ENCODE measurements at places on chromosomes 3 and 15.
A peak's percentile ranks its signal among the peaks of the same experiment; 100 is the strongest.

DNA sequence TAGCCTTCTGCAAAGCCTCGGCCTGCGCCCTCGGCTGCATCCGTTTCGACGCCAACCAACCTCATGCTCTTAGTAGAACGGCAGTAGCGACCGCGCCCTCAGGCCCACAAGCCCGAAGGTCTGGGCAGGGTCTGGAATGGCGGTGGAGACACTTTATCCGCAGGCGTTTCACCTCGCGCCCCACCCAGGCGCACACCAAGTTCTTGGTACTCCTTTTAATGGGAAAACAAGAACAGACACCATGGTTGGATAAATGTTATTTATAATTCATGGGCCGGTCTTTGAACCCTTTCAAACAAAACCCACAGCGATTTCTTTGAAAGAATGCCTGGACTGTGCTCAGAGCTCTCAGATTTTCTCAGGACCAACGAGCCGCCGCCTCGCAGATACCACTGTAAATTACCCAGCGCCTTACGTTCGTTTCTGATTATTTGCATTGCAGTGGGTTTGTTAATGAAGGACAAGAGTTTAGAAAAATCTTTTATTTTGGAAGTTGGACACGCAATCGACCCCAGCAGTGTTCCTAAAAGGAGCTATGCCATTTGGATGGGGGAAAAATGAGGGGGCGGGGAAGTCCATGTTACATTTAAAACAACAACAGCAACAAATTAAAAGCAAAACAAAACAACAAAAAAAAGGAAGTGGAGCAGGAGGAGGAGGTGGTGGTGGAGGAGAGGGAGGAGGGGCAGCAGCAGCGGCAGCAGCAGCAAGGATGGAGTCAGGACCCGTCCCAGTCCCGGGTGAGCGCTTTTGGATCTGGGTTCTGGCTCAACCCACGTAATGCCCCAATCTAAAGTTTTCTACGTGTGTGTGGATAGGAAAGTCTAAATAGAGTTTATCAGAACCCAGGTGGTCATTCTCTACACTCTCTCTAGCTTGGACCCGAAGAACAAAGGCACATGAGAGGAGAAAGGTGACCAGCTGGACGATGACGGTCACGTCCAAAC is 993 bp upstream of the ISL2 start:
- DNase-seq, result no peak

DNA sequence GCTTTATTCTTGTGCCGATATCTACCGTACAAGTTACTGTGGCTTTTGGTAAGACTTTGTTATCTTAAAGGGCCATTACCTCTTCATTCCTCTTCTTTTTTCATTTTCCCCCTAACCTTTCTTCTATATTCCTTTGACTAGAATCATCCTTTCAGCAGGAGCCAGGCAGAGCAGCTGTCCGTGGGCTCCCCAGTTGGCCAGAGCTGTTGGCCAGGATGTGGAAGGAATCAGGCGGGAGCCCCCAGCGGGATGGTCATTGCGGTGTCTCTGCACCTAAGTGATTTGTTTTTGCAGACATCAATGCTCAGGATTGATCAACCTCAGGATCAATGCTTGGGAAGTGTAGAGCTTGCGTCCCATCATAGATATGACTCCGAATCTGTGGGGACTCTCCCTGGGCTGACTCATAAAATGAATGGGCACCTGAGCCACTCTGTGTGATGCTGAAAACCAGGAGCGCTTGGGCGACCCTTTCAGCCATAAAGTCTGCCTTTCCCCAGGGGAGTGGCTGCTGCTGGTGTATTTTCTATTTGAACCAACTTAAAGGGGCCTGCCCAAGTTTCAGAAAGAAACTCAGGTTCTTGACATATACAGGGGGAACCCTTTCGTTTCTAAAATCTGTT is 21.7 kb downstream of the APBA2 start:
- DNase-seq, result no peak

DNA sequence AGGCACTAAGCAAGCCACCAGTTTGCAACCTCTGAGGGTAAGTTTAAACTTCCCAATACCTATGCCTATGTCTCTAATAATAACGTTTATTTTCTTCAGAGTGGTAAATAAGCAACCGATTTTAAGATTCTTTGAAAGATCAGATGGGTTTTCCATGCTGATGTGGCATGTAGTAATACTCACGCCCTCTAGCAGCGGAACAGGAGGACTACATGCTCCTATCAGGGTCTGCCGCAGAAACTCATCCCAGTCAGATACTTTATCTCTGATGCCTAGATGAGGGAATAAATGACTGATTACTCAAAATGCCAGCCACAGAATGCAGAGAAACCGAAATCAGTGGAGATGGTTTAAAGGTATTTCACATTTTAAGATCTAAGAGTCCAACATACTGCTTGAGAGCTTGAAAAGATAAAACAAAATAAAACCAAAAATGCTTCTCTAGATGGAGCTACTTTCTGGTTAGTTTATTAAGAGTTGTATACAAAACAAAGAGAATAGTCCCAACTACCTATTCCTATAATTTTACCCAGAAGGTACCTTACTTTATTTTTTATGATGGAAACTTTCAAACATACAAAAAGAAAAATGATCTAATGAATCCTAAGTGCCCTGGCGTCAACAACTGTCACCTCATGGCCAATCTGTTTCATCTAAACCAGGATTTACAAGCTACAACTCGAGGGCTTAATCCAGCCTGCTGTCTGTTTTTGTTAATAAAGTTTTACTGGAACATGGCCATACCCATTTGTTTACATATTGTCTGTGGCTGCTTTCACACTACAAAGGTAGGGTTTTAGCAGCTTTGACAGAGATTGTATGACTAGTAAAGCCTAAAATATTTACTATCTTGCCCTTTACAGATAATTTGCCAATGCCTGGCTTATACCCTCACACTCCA is 37.5 kb upstream of the STIMATE start:
- peak; percentile 27 for DNase-seq

DNA sequence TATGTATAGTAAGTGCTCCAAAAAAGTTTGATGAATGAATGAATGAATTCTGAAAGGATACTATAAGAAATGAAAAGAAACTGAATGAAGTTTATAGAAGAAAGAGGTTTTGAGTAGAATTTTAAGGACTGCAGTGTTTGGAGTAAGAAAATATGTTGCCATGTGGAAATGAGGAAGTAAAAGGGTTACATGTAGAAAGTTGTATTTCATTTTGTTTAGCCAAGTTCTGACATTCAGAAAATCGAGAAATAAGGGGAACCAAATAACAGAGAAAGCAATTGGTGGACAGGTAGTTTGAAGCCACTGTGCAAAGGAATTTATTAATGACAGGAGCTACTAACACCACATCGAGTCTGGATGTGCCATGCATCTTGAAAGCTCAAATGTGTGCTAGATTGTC is 200.7 kb downstream of the SATB1 start:
- DNase-seq, result no peak

- DNase-seq, result no peak
These were observed 303.2 kb downstream of the CTNNB1 start for GRCh38 chr3:41502481-41502880.

DNA sequence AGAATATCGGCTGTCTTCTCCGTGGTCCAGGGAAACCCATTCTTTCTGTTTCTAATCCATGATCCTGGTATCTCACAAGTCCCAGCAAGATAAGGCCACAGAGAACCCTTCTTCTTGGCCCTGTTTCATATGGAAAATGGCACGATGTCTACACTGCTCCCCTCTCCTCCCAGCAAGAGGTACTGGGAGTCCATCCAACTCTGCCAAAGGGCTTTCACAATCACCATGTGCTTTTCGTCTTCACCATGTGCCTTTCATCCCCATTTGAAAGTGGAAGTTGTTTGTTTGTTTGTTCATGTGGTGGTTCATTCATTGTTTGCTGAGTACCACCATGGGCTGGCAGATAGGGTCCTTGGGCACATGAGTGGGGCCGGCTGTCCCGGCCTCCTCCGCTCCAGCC is 5.5 kb downstream of the ITIH3 start:
- DNase-seq, result no peak

DNA sequence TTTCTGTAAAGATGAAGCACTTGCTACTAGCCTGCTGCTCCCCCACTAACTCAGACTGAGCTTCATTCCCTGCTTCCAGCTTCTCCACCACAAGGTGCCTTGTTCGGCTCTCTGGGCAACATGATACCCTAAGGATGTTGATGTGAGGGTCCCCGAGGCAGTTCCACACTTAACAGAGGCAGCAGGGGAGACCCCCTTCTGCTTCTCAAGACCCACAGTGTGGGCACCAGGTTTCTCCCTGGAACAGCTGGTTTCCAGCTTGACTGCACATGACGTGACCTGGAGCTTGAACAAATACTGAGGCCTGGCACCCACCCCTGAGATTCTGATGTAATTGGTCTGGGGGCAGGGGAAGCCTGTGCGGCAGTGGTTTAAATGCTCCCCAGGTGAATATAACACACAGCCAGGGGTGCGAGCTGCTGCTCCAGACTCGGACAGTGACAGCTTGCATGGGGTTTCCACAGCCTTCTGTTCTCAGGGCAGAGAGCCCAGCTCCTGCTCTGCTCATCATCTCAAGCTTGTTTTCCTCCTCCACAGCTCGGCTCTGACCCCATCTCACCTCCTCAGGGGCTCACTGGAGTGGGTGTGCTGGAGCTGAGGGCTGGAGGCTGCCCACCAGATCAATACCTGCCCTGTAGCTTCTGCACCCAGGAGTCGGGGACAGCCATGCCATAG is 95.0 kb upstream of the HACD2 start:
- DNase-seq, result no peak

DNA sequence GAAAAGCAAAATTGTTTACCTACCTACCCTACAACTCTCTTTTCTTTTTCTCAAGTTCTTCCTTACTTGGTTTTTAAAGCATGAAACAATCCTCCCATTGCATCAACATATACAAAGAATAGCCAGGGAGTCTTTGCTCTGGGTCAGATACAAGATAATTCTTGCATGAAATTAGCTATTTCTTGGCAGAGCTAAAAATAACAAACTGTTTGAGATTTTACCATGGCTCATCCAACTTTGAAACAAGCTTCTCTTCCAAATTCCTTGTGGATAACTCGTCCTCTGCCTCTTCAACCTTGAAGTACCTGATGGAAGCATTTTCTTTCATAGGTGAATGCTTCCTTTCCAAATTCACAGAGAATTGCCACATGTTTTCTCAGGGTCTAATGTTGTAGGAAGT is 9.2 kb upstream of the CBLB start:
- no peak for DNase-seq

GRCh38 chr3:169662132-169662842 is 1.2 kb downstream of the MECOM start:
- DNase-seq, result peak; percentile 44

- DNase-seq, result no peak
These were observed 60.8 kb downstream of the RYK start for GRCh38 chr3:134189849-134190248.

- no peak for DNase-seq
These were observed 723.0 kb upstream of the BCHE start for GRCh38 chr3:166560253-166560652.

GRCh38 chr15:100932676-100933348 is 13.7 kb downstream of the LRRK1 start:
- no peak for DNase-seq

DNA sequence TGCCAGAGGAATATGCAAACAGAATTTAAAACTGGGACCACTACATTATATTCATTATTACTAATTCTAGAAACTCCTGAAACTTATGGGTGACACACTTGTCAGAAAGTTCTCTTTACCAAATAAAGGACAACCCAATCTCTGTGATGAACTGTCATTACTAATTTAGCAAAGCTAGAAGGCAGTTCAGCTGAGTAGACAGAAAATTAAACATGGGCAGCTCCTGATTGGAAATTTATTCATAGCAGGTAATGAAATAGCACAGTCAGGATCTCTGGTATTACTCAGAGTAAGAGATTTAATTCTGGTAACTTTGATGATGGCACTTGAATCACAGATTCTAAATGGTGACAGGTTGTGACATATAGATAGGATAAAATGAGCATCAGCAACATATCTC is 123.0 kb downstream of the GBE1 start:
- no peak for DNase-seq

DNA sequence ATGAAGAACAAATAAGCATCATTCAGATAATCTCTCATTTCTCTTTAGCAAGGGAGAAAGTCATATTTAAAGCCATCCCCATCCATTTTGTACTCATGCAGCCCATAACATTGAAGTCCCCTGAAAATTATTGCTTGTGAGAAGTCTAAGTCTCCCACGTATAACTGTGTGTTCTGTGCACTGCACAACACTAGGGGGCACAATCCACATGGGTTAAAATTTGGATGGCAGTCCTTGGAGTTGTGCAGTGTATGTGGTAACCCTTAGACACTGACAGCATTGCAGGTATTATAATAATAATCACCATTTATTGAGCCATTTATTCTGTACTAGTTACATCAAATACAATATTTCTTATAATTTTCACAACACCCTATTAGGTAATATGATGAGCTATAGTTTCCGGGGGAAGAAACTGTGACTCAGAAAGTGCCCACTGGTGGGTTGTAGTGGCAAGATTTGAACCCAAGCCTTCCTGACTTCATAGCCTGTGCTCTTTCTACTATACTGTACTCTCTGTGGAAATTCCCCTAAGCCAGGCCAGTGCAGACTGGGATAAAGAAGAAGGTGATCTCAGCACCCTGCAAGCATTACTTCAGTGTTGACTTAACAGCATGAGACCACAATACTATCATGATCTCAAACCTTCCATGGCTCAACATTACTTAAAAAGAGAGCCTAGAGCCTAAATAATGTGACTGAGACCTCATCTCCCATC is 15.7 kb downstream of the KCNAB1 start:
- no peak for DNase-seq

DNA sequence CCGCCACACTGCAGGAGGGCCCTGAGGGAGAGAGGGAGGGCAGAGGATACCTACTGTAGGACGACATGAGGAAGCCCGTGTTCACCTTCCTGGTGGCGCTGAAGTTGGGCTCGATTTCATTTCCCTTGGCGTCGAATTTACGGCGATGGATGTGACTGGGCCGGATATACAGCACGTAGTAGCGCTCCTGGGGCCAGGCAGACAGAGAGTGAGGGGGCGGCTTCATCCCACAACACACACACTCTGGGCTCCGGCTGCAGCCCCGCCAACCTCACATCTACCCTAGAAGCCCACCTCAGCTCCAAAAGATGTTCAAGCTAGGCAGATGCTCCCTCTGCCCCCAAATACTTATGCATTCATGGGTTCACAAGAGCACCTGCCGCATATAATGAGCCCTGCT is 4.5 kb downstream of the ARPIN start:
- DNase-seq, result no peak

DNA sequence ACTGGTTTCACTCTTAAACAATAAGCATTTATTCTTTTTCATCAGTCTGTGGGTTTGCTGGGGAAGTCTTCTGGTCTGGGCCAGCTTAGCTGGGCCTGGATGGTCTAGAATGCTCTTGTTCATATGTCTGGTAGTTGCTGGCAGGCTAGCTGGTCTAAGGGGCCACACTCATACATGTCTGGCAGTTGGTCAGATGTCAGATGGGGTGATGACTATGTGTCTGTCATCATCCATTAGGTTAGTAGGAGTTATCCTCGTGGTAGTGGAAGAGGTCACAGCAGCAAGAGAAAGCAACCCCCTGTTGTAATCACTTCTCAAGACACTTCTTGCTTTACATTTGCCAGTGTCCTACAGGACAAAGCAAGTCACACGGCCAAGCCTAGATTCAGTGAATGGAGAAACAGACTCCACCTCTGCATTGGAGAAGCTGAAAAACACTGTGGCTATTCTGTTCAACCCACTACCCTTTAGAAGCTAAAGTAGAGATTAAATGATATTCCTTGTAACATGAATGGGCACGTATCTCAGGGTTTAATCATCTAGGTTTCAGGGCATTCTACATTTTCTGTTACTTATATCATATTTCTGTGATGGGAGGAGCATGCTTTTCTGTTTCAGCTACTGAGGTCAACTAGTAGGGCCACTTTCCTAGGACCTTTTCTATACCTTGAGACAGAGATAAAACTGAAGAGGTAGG is 5.5 kb upstream of the ARID3B start:
- peak; percentile 86 for DNase-seq

All from RCC 7860 (cell line).